Activated naive CD8-positive, alpha-beta T cell treated with anti-CD3 and anti-CD28 coated beads for 36 hours (primary cell): ENCODE measurements at places on chromosomes 5 and 9.
A peak's percentile ranks its signal among the peaks of the same experiment; 100 is the strongest.

DNA sequence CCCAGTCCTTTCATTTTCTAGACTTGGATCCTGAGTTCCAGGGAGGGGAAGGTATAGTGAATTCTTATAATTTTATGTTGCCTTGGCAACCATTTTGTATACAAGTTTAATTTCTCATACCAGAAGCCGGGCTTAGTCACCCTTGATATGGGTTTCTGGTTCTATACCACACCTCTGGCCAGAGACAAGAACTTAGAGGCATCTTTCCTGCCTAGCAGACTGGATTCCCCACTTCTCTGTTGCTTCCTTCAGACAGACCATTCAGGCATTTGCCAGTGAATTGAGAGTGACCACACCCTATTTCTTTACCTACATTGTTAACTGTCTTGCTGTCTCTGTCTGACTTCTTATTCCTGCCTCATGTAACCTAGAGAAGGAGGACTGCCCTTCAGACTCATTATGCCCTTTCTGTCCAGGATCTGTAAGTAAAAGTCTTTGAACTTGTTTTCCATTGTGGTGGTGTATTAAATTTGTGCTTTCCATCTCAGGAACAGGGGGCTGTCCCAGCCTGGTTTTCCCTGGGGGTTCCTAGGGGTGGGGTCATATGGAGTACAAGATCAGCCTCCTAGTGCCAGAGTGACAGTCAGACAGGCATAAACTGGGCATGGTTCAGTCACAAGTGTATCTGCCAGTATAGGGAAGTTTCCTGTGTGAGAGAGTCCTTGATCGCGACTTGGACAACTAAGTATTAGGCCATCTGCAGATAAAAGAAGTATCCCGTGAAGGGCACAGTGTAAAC, 27.4 kb downstream of the TNFSF8 start:
- no peaks in the 10 kb centered on the region for H3K27me3 ChIP-seq
- peaks cover 70% of the 10 kb centered on the region for H3K36me3 ChIP-seq
- peak overlapping the region; percentile 19 for H3K4me3 ChIP-seq
- peak overlapping the region; percentile 80 for H3K27ac ChIP-seq
- peaks cover 56% of the 10 kb centered on the region for H3K4me1 ChIP-seq

DNA sequence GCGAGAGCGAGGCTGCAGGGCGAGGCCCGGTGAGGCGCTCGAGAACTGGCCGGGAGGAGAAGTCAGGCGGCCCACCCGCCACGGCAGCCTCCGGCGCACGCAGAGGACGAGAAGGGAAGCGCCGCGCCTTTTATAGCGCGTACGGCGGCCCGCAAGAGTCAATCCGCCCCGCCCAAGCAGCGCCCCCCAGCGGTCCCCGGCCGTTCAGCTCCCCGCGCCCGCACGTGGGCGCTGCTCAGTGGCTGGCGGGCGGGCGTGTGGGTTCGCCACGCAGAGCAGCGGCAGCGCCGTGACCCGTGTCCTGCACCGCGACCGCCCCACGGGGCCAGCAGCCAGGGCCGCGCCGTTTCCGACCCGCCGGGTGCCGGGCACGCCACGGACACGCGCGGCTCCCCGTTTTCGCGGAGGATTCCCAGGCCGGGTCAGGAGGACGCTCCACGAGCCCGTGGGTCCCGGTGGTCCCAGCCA, 14.6 kb downstream of the LCN10 start:
- H3K4me1 ChIP-seq: peaks cover 31% of the 10 kb centered on the region
- H3K27me3 ChIP-seq: peaks cover 3% of the 10 kb centered on the region
- peak overlapping the region; percentile 95 for H3K4me3 ChIP-seq
- H3K27ac ChIP-seq: peak overlapping the region; percentile 29
- DNase-seq: peak; percentile 93
- peaks cover 43% of the 10 kb centered on the region for H3K36me3 ChIP-seq

- no peak for DNase-seq
- no peaks in the 10 kb centered on the region for H3K4me1 ChIP-seq
- no peaks in the 10 kb centered on the region for H3K27me3 ChIP-seq
- no peak overlapping the region for H3K27ac ChIP-seq
- no peak overlapping the region for H3K4me3 ChIP-seq
Measured at GRCh38 chr5:158414780-158415179, 555.8 kb upstream of the CLINT1 start.

DNA sequence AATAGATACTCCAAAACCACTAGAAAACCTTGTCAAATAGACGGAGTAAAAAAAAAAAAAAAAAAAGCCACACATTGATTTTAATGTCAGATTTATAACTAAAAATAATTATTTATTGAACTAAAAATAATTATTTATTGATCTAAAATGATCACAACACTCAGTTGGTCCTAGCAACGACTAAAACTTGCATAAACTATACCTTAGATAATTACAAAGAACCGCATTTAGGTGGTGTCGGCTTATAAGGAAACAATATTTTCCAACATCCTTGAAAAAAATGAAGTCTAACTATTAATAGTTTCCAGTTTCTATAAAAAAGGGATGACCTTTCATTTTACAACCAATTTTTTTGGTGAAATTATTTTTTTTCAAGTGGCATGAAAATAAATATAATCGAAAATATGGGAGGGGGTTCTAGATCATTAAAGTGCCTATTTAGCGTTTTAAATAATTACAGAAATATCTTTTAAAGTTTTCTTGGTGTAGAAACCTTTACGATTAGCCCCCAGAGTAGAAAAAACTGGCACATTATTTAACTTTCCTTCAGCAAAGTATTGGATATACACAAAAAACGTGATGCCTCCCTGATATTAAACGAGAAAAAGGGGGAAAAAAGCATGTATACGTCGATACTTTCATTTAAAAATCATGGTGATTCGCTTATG, 3.7 kb downstream of the ARRDC3 start:
- H3K36me3 ChIP-seq: peaks cover 33% of the 10 kb centered on the region
- H3K27ac ChIP-seq: peak overlapping the region; percentile 99
- no peak for DNase-seq

DNA sequence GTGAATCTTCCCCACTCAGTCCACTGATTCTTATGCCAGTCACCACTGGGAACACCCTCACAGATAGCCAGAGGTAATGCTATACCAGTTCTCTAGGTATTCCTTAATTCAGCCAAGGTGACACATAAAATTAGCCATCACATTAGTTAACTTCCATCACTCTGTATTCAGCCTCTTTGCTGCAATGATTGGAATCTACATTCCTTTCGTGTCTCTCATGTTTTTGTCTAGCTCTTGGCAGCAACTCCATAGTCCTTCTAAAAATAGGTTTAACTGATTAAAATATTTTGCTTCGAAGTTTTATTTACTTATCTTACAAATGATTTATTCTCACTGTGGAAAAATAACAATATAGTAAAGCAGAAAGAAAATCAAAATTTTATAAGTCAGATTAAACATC, 19.6 kb upstream of the RNF20 start:
- peaks cover 14% of the 10 kb centered on the region for H3K27me3 ChIP-seq
- no peak overlapping the region for H3K4me3 ChIP-seq
- DNase-seq: no peak
- no peaks in the 10 kb centered on the region for H3K36me3 ChIP-seq

- peaks cover 3% of the 10 kb centered on the region for H3K4me1 ChIP-seq
- no peak overlapping the region for H3K27ac ChIP-seq
- H3K4me3 ChIP-seq: no peak overlapping the region
- H3K27me3 ChIP-seq: no peaks in the 10 kb centered on the region
- no peak for DNase-seq
Measured at GRCh38 chr5:37661227-37661920, 178.5 kb downstream of the GDNF start.

GRCh38 chr5:127492854-127493738, 24.3 kb upstream of the PRRC1 start:
- no peak overlapping the region for H3K4me3 ChIP-seq
- no peak overlapping the region for H3K27ac ChIP-seq
- H3K4me1 ChIP-seq: no peaks in the 10 kb centered on the region
- H3K36me3 ChIP-seq: no peaks in the 10 kb centered on the region
- H3K27me3 ChIP-seq: peaks cover 28% of the 10 kb centered on the region

- H3K36me3 ChIP-seq: no peaks in the 10 kb centered on the region
- peaks cover 18% of the 10 kb centered on the region for H3K27me3 ChIP-seq
- H3K27ac ChIP-seq: no peak overlapping the region
- no peak for DNase-seq
- no peak overlapping the region for H3K4me3 ChIP-seq
- peaks cover 3% of the 10 kb centered on the region for H3K4me1 ChIP-seq
Measured at GRCh38 chr9:121741228-121741918, 89.9 kb downstream of the DAB2IP start.

DNA sequence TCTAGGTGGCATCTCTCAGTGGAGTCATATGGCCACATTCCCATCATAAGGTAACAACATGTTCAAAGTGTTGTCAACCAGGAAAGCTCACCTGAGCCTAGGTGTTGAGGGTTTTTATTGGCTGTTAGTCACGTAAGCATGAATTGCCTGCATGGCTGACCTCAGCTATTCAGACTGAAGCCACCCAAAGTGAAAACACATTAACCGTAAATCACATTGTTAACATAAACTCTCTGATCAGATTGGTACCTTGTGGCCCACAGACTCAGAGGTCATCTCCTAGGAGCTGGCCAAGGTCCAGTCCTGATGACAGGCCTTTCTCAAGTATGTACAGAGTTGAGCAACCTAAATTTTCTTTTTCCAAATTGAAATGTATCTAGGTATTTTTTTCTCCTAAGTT, 26.7 kb downstream of the SRFBP1 start:
- H3K27me3 ChIP-seq: no peaks in the 10 kb centered on the region
- H3K36me3 ChIP-seq: peaks cover 51% of the 10 kb centered on the region
- peaks cover 12% of the 10 kb centered on the region for H3K4me1 ChIP-seq
- no peak overlapping the region for H3K4me3 ChIP-seq

GRCh38 chr9:96161819-96162218, 140.2 kb downstream of the HSD17B3 start:
- H3K27me3 ChIP-seq: peaks cover 21% of the 10 kb centered on the region
- H3K4me1 ChIP-seq: peaks cover 8% of the 10 kb centered on the region
- no peak overlapping the region for H3K27ac ChIP-seq
- DNase-seq: no peak
- no peaks in the 10 kb centered on the region for H3K36me3 ChIP-seq

DNA sequence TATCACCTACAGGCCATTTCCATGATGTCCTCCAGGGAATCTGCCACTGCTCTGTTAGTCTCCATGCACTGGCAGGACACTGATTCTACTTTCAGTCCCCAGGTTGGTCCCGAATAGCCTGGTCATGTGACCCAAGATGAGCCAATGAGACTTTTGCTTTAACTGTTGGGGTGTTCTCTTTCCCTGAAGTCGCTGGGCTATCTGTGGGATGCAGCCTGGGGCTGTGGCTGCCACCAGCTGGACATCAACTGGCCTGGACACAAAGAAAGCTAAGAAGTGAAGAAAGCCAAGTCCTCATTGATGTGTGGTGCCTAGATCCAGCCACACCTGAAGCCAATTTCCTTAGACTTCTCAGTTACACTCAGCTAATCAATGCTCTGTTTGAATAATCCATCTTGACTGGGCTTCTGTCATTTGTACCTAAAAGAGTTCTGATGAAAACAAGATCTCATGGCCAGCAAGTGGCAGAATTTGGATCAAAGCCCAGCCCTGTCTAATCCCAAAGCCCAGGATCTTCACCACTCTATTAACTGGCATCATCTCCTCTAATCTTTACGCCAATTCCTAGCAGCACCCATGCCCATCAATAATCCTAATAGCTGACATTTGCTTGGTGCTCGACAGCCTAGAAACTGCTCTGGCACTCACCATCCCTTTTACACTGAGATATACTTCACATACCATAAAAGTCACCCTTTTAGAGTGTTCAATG, 37.0 kb downstream of the SH3PXD2B start:
- H3K27me3 ChIP-seq: peaks cover 11% of the 10 kb centered on the region
- H3K36me3 ChIP-seq: no peaks in the 10 kb centered on the region
- no peak overlapping the region for H3K4me3 ChIP-seq
- no peak overlapping the region for H3K27ac ChIP-seq
- no peak for DNase-seq

DNA sequence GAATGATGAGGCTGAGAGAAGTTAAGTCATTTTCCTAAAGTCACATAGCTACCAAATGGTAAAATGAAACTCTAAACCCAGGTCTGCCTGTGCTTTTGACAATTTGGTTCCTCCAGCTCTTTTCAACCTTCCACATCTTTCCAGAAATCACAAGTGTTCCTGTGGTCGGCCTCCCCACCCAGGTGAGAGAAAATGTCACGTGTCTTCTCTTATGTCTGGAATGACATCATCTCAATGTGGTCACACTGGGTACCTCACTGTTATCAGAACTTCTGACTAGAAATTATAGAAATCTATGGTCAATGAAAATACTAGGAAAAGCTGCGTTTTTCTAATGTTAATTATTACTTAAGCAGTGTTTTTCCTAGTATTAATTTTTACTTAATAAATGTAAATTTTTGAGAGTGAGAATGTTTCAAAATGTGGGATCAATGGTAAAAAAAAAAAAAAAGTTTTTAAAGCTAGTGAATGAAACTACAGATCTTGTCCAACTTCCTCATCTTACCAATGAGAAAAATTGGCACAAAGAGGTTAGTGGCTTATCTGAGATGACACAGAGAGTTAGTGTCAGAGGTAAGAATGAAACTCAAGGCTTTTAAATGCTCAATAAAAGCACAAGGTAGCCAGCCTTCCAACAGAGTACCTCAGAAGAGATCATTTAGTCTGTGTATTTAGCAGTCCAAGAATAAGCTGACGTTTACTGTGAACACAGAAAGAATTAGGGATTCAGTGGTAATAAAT, 228.7 kb upstream of the NR4A3 start:
- H3K4me3 ChIP-seq: no peak overlapping the region
- no peaks in the 10 kb centered on the region for H3K36me3 ChIP-seq
- no peak overlapping the region for H3K27ac ChIP-seq
- peaks cover 4% of the 10 kb centered on the region for H3K4me1 ChIP-seq
- DNase-seq: no peak

GRCh38 chr5:78339617-78340436, 20.6 kb upstream of the SCAMP1 start:
- H3K27me3 ChIP-seq: peaks cover 11% of the 10 kb centered on the region
- no peak overlapping the region for H3K4me3 ChIP-seq
- H3K4me1 ChIP-seq: no peaks in the 10 kb centered on the region

- H3K4me1 ChIP-seq: no peaks in the 10 kb centered on the region
Measured at GRCh38 chr9:124191691-124192395, 65.9 kb upstream of the NEK6 start.

- H3K27ac ChIP-seq: no peak overlapping the region
- peaks cover 3% of the 10 kb centered on the region for H3K4me1 ChIP-seq
- no peak for DNase-seq
- no peaks in the 10 kb centered on the region for H3K27me3 ChIP-seq
- peaks cover 2% of the 10 kb centered on the region for H3K36me3 ChIP-seq
Measured at GRCh38 chr5:37557734-37558293, 178.7 kb downstream of the WDR70 start.

- no peak overlapping the region for H3K4me3 ChIP-seq
- no peak overlapping the region for H3K27ac ChIP-seq
Measured at GRCh38 chr9:18626046-18626698, 152.2 kb downstream of the ADAMTSL1 start.

DNA sequence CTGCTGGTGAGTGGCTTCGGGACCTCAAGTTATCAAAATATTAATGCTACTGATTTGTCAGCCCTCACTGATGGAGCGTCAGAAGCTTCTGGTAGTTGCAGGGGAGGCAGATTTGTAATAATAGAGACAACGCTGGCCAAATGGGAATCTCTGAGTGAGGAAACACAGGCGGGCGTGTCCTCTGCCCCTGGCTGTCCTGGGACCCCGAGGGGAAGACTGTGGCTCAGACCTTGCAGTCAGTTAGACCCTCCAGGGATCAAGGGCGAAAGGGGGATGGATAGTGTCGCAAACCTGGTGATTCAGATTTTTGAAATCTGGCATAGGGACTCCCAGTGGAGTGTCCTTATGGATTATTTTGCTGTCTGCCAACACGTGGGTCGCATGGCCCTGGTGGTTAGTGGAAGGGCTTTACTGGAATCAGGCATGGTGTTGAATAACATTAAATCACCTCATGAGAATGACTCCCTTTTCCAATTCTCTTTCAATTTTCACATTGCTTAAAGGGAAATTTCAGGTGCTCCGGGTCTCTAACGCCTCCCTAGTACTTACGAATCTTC, 35.1 kb upstream of the NTNG2 start:
- no peaks in the 10 kb centered on the region for H3K36me3 ChIP-seq
- H3K27ac ChIP-seq: no peak overlapping the region
- peaks cover 97% of the 10 kb centered on the region for H3K27me3 ChIP-seq
- no peak for DNase-seq
